ENCODE measurements at places on chromosomes 4 and X. TPM values are rescaled to one million over a fixed set of nuclear protein-coding genes. Genes with fewer than 3 reads are reported as not detected.

The XAGE1A gene
- not detected for total RNA-seq

The TMEM129 gene
- total RNA-seq = 28.8 TPM

The F9 gene
- total RNA-seq = not detected

The KDR gene
- total RNA-seq = 18.1 TPM

The CXCL10 gene
- 0.47 TPM for total RNA-seq

The PRRG3 gene
- 1.5 TPM for total RNA-seq

The GPR50 gene
- not detected for total RNA-seq

The SOD3 gene
- 36.9 TPM for total RNA-seq

The CT45A1 gene
- total RNA-seq = not detected

The MAGEA2 gene
- not detected for total RNA-seq

The PRSS12 gene
- total RNA-seq = not detected

The RNF212 gene
- 0.35 TPM for total RNA-seq

The SNX25 gene
- total RNA-seq = 9.5 TPM

The NR0B1 gene
- not detected for total RNA-seq

The H2BW2 gene
- total RNA-seq = not detected

The PDE5A gene
- total RNA-seq = 10.0 TPM

The ASB9 gene
- 2.5 TPM for total RNA-seq

Measured in heart left ventricle (tissue), 16 donors.